ENCODE measurements at places on chromosomes 6 and 20. TPM values are rescaled to one million over a fixed set of nuclear protein-coding genes. Genes with fewer than 3 reads are reported as not detected.

The SYCP2 gene
- total RNA-seq = 0.25 TPM

DNA sequence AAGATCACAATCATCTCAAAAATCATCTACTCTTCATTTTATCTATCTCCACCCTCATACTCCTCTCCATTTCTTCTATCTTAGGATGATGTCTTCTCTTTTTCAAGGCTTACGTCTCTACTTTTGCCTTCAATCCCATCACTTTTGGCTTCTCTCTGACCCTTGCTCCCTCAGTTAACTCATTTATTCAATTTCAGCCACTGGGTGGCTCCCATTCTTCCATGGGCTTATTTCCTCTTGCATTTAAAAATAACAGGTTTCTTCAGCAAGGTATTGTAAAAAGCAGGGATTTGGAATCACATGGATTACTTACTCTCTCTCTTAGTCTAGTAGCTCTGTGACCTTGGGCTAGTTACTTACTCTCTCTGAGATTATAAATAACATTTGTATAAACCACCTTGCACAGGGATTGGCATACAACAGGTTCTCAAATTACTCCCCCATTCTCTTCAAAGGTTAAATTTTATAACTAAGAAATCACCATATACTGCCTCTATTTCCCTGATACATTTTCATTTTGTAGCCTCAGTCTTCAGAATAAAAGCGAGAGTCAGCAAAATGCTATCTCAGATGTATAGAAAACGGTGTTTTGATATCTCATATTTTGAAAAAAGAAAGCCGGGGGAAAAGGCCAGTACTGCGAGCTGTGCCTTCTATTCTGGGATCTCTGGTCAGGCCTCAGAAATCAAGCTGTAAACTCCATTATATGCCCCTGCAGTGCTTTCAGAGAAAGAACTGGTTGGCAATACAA is 5.5 kb downstream of the ZSCAN12 start:
- peak; percentile 42 for DNase-seq

DNA sequence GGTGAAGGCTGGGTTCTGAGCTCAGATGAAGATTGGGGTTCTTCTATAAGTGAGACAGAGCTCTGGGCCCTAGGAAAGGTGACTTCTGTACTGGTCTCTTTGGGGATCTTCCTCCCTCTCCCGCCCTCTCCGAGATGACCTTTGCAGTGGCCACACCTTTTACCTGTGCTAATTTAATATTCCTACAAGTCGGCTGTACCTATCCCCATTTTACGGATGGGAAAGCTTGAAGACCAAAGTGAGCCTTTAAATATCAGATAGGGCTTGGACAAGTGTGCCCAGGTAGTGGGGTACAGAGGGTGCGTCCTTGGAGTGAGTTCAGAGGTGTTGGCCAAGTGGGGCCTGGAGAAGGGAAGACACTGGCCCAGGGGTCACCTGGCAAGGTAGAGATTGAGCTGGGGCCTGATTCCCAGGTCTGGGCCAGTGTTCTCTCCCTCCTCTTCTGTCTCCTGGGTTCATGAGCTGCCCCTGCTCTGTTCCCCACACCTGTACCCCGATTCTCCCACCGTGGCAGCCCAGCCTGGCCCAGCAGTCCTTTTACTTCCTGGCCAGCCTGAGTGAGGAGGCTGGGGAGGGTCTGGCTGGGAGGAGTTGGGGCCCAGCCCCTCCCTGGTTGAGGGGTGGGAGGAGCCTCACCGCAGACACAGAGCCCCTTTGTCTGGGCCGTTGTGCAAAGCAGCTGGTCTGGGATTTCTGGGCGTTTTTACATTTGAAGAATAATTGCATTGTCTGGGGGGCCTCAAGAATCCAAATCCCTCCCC is 152.1 kb upstream of the RNF24 start:
- DNase-seq = peak; percentile 95

- no peak for DNase-seq
These were observed 125.9 kb downstream of the EPHA7 start for GRCh38 chr6:93293460-93293859.

- DNase-seq = no peak
These were observed 39.6 kb downstream of the SLX4IP start for GRCh38 chr20:10474606-10475184.

GRCh38 chr6:156865019-156865629 is 87.9 kb downstream of the ARID1B start:
- DNase-seq = no peak
